ENCODE measurements at places on chromosomes 2 and 18. TPM values are rescaled to one million over a fixed set of nuclear protein-coding genes. Genes with fewer than 3 reads are reported as not detected.
A peak's percentile ranks its signal among the peaks of the same experiment; 100 is the strongest.

DNA sequence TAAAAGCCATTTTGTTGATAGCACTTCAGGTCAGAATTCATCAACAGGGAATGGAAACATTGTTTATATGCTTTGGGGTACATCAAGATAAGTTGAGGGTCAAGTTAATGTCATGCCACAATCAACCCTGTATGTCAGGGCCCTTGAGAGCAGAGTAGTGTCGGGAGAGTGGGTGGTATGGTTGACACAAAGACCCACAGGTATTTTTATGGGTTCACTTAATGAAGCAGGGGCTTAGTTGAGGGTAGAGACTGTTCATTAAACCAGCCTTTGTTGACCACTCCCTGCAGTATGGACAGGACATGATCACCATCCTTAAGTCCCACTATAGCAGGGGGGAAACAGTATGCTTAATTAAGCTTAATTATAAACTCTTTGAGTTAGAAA, 5.7 kb downstream of the RPL37A start:
- H3K4me3 ChIP-seq, result no peak overlapping the region
- peak overlapping the region; percentile 53 for H3K27ac ChIP-seq
- H3K27me3 ChIP-seq, result no peaks in the 10 kb centered on the region
- peaks cover 45% of the 10 kb centered on the region for H3K4me1 ChIP-seq

Gene RPS27A
- total RNA-seq, result 674 TPM

- H3K4me3 ChIP-seq, result no peak overlapping the region
- no peaks in the 10 kb centered on the region for H3K36me3 ChIP-seq
- peaks cover 2% of the 10 kb centered on the region for H3K27me3 ChIP-seq
- no peak for DNase-seq
- H3K27ac ChIP-seq, result no peak overlapping the region
- H3K4me1 ChIP-seq, result no peaks in the 10 kb centered on the region
Measured at GRCh38 chr2:22843919-22844537, 541.0 kb upstream of the KLHL29 start.

GRCh38 chr2:192162392-192163042, 32.2 kb downstream of the TMEFF2 start:
- H3K27me3 ChIP-seq, result peaks cover 9% of the 10 kb centered on the region
- H3K27ac ChIP-seq, result no peak overlapping the region
- peaks cover 8% of the 10 kb centered on the region for H3K4me1 ChIP-seq
- no peaks in the 10 kb centered on the region for H3K36me3 ChIP-seq

DNA sequence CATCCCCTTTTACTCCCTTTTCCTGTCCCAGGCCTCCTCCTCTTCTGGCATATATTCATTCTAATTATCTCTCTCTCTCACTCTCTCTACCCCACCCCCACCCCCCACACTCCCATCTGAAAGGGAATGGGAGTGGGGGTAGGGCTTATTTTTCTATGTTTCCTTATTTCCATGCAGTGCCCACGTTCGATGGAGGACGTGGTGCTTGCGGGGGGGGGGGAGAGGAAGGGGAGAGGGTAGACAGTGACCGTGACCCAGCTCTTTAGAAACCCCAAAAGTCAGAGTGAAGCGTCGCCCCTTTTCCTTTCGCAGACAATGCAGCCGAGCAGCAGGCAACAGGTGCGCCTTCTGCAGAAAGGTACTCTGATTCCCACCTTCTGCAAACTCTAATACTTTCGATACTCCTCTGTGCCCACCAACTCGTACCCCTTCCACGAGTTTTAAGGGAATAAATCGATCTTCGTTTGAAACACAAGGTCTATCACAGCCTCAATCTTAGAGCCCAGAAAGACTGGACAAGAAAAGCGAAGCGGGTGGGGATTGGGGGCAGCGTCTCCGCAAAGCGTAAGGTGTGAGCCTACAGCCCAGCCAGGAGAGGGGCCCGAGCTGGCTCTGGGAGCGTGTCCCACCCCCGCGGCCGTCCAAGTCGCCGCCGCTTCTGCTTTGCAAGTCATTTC, 891 bp upstream of the NR4A2 start:
- peak overlapping the region; percentile 85 for H3K4me3 ChIP-seq
- H3K27ac ChIP-seq, result peak overlapping the region; percentile 94
- DNase-seq, result peak; percentile 42
- peaks cover 29% of the 10 kb centered on the region for H3K36me3 ChIP-seq

- no peaks in the 10 kb centered on the region for H3K27me3 ChIP-seq
- DNase-seq, result no peak
- H3K4me3 ChIP-seq, result no peak overlapping the region
- no peaks in the 10 kb centered on the region for H3K4me1 ChIP-seq
Measured at GRCh38 chr18:77170890-77171410, 38.4 kb upstream of the MBP start.

DNA sequence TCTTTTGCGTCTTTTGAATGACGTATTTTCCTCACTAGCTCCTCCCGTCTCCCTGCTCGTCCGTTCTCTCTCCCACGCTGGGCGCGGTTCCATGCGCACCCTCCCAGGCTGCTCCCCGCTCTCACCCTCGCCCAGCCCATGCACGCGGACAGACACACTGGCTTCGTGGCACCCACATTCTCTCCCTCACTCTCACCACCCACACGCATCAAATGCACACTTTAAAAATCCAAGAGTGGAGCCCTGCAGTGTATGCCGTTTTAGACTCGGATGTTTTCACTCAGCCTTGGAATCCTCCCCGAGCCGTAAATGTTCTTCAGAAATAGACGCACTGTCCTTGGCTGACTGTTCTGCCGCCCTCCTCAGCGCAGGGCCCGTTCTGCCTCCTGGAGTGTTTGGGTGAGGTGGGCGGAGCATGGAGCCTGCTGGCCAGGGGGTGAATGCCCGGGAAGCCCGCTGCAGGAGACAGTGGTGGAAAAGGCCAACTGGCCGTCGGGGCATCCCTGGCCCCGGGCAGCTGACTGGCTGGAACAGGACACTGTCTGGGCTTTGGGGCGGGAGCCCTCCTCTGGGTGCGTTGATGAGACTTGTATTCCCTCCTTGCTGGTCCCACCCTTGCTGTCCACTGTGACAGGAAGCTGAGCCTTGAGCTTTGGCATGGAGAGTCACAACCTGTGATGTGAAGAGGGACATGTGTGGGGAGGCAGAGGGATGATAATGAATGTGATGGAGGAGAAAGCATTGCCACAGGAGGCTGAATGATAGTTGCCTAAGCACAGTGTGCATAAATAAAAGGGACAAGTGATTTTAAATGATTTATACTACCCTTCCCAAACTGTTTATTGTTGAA, 35.4 kb upstream of the LYPD6B start:
- H3K4me1 ChIP-seq, result peaks cover 18% of the 10 kb centered on the region
- H3K36me3 ChIP-seq, result peaks cover 8% of the 10 kb centered on the region
- DNase-seq, result no peak
- H3K27ac ChIP-seq, result no peak overlapping the region

GRCh38 chr2:143051465-143051864, 77.8 kb upstream of the ARHGAP15 start:
- H3K36me3 ChIP-seq, result no peaks in the 10 kb centered on the region
- no peak for DNase-seq
- H3K4me1 ChIP-seq, result peaks cover 2% of the 10 kb centered on the region
- no peak overlapping the region for H3K4me3 ChIP-seq

All from activated CD4-positive, alpha-beta T cell treated with anti-CD3 and anti-CD28 coated beads for 36 hours (primary cell).